Stimulated activated CD8-positive, alpha-beta memory T cell treated with anti-CD3 and anti-CD28 coated beads, Interleukin-2, amount 100 ng/mL, for 1 hour (primary cell): ENCODE measurements at places on chromosomes 1 and 21.

DNA sequence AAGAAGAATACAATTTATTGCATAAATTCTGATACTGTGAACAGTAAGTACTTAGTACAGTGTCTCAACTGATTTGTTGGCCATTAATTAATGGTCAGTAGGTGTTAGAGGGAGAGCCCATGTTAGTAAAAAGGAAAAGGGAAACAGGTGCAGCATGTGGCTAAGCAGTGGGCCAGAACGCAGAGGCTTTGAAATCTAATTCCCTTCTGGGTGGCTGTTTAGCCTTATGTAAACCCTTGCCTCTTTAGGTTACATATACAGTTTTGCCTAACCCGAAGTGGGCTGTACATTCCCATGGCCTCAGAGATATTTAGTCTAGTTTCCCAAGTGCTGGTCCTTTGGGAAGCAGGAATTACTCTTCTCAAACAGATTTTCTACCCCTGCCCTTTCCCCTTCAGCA lies 43.5 kb upstream of the BCL9 start:
- DNase-seq = no peak

DNA sequence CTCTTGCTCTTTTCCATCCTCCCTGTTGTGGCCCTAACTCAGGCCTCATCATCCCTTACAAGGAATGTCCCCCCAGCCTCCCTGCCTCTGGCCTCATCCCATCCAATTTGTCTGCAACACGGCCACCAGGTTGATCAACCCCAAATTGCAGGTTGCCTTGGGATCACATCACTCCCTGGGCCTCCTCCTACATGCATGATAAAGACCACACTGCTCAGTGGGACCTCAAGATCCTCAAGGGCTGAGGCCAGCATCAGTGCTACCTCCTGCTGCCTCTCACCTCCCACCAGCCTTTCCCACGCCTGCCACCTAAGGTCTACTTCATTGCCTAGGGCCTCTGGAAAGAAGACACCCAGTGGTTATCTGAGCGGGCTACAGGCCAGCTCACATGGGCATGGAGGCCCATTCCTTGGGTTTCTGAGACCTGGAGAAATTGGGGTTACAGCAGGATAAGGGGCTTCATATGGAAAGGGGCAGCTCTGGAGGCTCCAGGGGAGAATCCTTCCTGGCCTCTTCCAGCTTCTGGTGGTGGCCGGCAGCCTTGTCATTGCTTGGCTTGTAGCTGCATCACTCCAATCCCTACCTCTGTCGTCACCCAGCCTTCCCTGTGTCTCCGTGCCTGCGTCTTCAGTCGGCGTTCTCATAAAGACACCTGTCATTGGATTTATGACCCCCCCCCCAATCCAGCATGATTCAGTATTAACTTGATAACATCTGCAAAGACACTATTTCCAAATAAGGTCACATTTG lies 60.5 kb downstream of the KLHDC7A start:
- no peak for DNase-seq

GRCh38 chr1:5998051-5998905 lies 6.1 kb upstream of the NPHP4 start:
- no peak for DNase-seq

GRCh38 chr1:5620997-5621396 lies 371.2 kb downstream of the NPHP4 start:
- no peak for DNase-seq

GRCh38 chr21:44516828-44517174 lies 23.2 kb downstream of the KRTAP10-1 start:
- DNase-seq = no peak

- no peak for DNase-seq
Measured at GRCh38 chr21:45470773-45471524, 66.0 kb downstream of the COL18A1 start.

- no peak for DNase-seq
Measured at GRCh38 chr1:157139052-157139715, 989 bp upstream of the ETV3 start.

DNA sequence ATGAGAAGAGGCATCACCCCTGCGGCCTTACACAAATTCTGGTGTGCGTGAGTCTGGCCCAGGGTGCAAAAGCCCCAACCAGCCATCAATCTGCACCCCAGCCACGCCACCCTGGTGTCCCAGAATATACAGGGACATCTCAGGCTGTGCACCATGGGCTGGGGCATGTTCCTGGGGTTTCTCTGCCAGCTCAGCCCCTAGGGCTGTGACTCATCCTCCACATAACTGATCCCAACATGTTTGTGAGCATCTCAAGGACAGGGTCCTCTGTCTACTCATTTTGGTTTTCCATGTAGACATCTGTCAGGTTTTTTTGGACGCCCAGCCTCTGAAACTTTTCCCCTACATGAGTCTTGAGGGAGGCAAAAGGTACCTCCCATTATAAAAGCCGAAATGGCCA lies 511 bp downstream of the ZNF683 start:
- no peak for DNase-seq
